ENCODE measurements at places on chromosomes 4 and X.

- no peak for DNase-seq
These were observed at the start of gene EFHC2 for GRCh38 chrX:44343412-44344141. Gene EFHC2 (minus strand): TSS chrX:44343672. CDS start chrX:44343588, 84 bp downstream.

DNA sequence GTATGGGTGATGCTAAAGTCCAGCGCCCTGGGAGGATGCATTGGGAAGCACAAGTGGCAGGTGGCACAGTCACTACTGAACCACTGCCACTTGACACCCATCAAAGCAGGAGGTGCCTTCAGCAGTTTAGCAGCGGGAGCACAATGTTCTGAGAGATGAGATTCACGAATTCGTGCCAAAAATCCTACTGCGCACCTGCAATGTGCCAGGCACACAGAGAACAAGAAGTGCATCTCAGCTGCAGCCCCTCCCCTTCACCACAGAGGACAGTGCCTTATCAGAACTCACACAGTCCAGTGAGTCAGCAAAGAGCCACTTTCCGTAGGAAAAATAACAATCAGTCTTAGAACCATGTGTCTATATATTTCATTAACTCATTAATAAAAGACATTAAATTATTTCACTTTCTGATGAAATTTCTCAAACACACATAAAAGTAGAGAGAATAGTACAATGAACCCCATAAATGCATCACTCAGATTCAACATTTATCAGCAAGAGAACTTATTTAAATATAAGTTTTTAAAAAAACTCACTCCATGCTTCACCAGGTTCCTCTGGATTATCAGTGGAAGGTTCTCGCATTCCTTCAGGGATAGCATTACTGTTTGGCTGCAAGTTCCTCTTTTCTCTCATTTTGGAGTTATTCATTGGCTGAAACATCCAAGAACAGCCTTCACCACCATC, 47.0 kb downstream of the BEND2 start:
- DNase-seq, result no peak

GRCh38 chr4:155946486-155946885, 7.2 kb downstream of the CTSO start:
- no peak for DNase-seq

DNA sequence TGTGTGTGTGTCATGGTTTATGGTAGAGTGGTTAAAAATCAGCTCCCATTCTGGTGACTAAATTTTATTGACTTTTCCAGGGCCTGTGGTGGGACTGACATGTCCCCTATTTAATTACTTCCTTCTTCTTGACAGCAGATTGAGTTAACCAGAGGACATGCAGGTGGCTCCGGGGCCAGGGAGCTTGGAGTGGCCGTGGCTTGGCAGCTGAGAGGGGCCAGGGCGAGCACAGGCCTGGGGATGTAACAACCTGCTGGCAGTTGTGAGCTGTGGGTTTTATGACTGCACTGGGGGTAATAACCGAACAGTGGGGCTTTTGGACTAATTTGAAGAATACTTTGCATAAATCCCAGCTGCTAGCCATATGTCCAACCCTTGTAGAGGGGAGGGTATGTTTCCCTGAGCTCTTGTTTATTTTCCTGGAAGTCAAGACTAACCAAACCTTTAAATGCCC, 186.0 kb downstream of the MID1IP1 start:
- DNase-seq, result no peak

DNA sequence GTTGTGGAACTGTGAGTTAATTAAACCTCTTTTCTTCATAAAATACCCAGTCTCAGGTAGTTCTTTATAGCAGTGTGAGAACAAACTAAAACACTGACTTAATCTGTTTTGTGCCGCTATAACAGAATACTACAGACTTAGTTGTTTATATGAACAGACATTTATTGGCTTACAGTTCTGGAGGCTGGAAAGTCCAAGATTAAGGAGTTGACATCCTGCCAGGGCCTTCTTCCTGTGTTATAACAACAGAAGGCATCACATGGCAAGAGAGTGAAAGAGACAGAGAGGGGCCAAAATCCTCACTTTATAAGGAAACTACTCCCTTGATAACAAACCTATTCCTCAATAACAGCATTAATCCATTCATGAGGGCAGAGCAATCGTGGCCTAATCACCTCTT, 42.5 kb upstream of the KCNIP4 start:
- DNase-seq, result no peak

DNA sequence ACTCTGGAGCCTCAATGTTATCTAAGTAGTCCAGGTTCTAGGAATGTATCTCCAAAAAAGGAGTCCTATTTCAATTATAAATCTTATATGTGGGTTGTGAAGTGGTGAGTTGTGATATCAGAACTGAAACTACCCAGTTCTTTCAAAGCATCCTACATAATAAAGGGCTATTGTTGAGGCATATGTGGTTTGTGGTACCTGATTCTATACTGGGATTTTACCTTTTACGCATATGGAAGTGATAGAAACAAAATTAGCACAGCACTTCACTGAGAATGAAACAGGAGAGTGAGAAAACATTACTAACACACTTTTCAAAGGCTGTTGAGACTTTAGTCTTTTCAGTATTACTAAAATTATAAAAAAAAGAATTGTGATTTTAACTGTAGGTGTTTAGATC, 417.7 kb upstream of the GALNT7 start:
- DNase-seq, result no peak

DNA sequence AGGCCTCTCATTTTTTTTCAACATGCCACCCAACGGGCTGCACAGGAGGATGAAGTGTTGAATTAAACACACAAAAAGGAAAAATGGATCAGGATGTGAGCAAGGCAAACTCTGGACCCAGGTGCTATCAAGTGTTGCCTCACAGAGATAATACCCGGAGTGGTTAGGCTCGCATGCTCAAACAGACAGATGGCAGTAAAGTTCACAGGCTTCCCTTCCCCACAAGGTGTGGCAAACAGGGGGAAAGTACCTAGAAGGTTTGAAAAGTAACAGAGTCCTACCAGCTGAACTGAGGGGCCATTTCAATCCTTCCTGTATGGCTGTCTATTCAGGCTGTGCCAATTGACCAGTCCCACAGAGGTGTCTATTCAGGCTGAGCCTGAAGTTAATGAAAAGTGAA, 123.9 kb upstream of the GC start:
- no peak for DNase-seq

- DNase-seq, result no peak
These were observed 21.5 kb downstream of the CHST7 start for GRCh38 chrX:46595084-46595483.

GRCh38 chrX:34146906-34147305, 14.8 kb upstream of the FAM47A start:
- no peak for DNase-seq

- DNase-seq, result no peak
These were observed 141.4 kb downstream of the TET2 start for GRCh38 chr4:105288121-105288520.

GRCh38 chr4:26402458-26402857, 81.6 kb downstream of the RBPJ start:
- DNase-seq, result no peak

DNA sequence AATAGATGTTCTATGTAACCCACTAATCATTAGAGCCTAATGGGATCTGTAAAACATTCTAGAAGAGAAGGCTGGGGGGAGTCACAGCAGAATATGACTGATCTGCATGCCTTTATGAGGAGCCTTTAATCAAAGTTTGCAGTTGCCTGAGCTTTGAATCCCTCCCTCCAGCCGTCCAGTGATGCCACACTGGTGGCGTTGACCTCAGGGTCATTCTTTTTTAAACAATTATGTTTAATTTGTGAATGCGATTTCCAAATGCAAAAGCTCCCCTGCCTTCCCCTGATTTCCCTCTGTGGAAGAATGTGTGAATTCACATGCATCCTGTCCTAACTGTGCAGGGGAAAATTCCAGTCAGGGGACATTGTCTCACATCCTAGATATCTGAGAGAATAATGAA, 199.7 kb upstream of the GPR101 start:
- DNase-seq, result no peak

- no peak for DNase-seq
These were observed 40.9 kb downstream of the KDM6A start for GRCh38 chrX:44913656-44914531.

GRCh38 chrX:53435997-53436396, 1.8 kb upstream of the HSD17B10 start:
- DNase-seq, result no peak

DNA sequence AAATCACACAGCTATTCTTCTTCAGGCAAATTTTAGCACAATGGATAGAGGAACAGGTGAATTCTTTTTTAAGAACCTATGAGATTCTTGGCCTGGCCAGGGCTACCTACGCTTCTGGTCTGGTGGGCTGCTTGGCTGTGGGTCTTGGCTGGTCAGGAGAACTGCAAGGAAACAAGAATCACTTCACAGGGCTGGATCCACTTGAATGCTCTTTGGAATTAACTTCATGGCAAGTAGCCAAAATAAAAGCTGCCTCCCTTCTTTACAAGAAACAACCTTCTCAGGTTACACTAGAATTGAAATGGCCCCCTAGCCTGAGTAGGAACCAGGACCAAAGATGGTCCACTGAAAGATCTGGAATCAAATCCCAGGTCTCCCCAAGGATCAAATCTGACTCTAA, 519.1 kb downstream of the IQCM start:
- no peak for DNase-seq

DNA sequence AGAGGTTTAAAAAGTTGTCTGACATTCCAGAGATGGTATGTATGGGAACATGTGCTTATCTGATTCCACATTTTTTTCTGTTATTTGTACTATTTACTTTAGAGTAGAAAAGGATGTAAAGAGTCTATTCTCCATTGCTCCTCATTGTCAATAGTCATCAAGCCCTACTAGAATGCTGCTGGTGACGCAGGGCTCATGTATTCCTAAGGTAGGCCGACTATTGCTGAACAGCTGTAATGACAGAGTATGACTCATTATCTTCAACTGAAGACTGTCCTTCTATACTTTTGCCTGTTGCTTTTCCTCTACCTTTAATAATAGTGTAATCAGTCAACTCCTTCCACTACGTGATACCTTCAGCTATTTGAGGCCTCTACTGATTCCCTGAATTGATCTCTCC, 509.1 kb upstream of the NR3C2 start:
- no peak for DNase-seq

DNA sequence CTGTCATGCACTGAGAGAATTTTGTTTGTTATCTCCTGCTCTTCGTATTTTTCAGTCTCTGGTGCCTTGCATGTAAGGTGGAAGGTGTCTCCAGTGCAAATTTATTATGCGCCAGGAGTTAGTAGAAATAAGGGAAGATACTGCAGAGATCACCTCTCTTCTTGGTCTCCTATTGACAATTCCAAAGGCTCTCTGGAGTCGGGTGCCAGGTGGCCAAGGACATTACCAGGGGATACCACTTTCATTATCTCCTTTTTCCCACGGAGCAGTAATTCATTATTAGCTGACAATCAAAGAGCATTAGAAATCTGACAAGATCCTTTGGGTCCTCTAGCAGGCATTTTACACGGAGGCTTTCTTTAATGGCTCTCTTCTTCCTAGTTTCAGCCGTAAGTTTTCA, 26.0 kb downstream of the ADD1 start:
- no peak for DNase-seq

GRCh38 chr4:137998666-137999429, 243.3 kb downstream of the SLC7A11 start:
- DNase-seq, result peak; percentile 15

GRCh38 chrX:10239611-10240064, 82.9 kb downstream of the CLCN4 start:
- peak; percentile 48 for DNase-seq

DNA sequence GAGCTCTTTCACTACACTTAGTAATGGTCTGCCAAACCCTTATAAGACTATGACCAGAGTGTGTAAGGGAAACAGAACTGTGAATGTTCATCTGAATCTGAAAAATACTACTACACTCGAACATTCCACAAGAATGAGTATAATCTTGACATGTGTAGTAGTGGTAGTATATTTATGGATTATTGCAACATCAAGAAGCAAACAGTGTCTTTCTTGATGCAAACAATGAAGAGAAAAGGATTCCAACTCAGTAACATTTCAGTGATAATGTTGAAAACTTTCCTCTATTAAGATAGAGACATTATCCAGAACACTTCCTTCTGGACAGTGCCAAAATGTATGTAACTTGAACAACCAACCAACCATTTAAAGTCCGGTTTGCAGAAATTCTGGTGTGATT, 394.7 kb upstream of the CPEB2 start:
- DNase-seq, result peak; percentile 55

DNA sequence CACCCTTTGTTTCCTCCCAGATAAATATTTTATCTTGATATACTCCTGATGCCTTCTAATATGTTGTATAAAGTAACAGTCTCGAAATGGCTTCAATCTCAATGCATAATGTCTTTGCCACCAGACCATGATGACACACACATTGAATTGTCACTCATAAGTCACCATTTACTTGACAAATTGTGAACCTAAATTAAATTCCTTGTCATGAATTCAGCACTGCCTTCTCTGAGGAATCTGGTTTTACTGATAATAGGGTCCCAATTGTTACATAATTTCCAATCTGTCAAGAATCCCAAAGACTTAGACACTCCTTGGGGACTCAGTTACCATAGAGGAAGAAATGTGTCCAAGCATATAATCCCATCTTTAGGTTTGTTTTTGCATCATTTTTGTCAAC, 82.3 kb downstream of the NWD2 start:
- DNase-seq, result no peak

- no peak for DNase-seq
These were observed 209.3 kb downstream of the GPC3 start for GRCh38 chrX:133776072-133776471.

DNA sequence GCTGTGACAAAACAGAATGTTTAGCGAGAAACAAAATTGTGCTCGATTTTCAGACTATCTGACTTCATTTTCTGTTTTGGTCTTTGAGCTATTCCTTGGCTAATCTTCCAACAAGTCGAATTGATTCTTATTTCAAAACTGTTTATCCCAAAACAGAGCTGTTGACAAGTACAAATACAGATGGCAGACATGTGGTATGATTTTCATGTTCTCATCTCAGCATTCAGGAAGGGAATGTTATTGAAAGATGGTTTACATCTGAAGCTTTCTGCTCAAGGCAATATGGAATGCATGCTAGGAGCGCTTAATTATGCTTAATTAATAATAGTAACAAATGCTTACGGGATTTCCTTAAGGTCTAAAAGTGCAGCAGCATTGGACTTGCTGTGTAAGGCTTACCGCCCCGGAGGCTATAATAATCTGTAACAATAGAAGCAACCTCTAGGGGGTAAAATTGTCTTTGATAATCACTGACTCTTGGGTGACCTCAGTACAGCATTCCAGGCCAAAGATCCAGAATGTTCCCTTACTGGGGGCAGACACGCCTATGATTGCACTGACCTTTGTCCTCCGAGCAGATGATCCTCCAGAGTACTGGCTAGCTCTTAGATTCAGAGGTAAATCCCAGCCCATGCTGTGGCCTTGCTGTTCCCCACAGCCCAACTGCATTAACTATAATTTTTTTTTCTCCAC, 16.4 kb downstream of the LSM6 start:
- no peak for DNase-seq

- no peak for DNase-seq
These were observed 146.8 kb upstream of the IL1RAPL2 start for GRCh38 chrX:104419211-104419610.

- peak; percentile 9 for DNase-seq
These were observed 32.4 kb upstream of the RBPJ start for GRCh38 chr4:26288355-26288909.

DNA sequence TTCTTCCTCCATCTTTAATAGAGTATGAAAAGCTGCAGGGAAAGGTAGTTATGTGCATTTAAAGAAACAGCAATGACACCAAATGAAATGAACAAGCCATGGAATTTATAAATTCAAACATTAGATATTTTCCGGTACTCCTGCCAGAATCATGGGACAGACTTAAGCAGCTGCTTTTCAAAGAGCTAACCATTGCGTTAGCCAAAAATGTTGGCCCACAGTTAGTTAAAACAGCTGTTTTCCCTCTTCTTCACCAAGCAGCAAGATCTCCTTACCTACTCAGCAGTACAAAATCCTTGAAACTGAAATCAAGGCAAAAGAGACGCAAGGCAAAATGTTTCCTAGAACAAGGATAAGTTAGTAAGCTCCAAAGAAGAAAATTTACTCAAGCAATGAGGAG, 64.0 kb downstream of the MANBA start:
- no peak for DNase-seq
